Kidney tubule cell (primary cell): ENCODE measurements at places on chromosomes 5 and 9.

DNA sequence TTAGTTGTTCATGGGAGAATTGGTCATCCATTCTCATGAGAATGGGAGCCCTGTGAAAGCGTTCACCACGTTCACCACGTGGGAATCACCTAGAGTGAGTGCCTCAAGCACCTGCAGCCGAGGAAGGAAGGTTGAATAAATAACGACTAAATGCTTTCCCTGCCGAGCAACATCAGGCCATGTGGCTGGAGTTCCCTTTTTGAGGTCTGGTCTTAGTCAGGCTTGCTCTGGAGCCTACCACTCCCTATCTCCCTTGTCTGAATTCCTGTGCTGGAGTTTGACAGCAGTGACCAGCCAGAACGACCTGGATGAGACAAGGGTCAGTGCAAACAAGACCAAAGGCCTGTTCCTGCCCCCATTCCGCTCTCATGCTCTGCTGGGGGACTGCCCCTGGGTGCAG lies 28.5 kb downstream of the KCNMB1 start:
- DNase-seq, result no peak

DNA sequence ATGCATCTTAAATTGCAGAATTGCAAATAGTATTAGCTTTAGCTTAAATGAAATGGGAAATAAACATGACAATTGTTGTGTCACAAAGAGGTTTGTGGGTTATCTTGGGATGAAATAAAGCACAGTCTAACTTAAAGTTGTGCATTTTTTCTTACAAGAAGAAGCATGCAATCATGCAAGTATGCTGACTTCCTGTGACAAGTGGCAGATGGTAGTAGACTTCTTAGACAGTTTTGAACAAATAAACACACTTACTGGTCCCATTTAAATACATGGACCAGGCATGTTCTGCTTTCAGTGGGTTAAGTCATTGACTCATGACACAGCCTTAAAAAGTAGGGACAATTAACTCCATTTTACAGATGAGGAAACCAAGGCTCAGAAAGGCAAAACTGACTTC lies 15.9 kb upstream of the C5orf63 start:
- no peak for DNase-seq

- DNase-seq, result peak; percentile 65
Observed at GRCh38 chr9:106682420-106682819, 180.5 kb upstream of the ZNF462 start.

DNA sequence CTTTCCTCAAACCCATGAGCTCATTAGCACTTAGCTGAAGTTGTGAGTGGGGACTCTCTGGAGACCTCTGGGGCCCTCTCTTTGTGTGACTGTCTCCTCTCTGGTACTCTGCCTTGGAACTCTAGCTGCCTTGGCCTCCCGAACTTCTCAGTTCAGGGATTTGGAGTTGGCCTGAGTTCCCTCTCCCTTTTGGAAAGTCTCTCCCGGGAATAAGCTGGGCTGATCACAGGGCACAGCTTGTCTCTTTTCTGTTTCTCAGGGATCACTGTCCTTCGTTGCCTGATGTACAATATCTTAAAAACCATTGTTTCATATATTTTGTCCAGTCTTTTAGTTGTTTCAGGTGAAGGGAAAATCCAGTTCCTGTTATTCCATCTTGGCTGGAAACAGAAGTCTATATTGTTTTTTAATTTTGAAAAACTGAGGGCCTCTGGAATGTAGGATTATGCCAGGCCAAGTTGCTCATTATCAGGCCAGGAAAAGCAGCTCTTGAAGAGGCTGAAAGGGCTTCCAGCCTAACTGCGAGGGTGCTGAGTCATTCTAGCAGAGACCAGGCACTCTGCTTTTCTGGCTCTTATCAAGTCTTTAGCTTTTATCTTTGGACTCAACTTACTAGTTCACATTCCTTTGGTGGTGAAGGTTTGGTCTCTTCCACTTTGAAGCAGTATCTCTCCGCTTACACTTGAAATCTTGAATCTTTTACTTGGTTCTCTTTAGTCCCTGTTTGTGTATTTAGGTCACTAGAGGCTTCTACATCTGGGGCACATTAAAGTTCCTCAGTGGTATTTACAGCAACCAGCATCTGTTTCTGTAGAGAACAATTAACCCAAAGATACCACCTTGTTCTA lies 8.4 kb upstream of the RGS3 start:
- peak; percentile 74 for DNase-seq

GRCh38 chr9:26786564-26786963 lies 106.0 kb downstream of the CAAP1 start:
- DNase-seq, result no peak

GRCh38 chr5:168939887-168940544 lies 360.8 kb upstream of the PANK3 start:
- DNase-seq, result no peak

- no peak for DNase-seq
Observed at GRCh38 chr9:92654481-92655301, 15.2 kb downstream of the IPPK start.

- peak; percentile 72 for DNase-seq
Observed at GRCh38 chr5:56763711-56764466, 51.5 kb upstream of the MAP3K1 start.

- no peak for DNase-seq
Observed at GRCh38 chr5:171899792-171900191, 106.6 kb downstream of the FBXW11 start.

- DNase-seq, result peak; percentile 11
Observed at GRCh38 chr5:43771611-43772031, 168.6 kb downstream of the NNT start.

GRCh38 chr5:150278916-150279315 lies 10.7 kb downstream of the CAMK2A start:
- peak; percentile 59 for DNase-seq

DNA sequence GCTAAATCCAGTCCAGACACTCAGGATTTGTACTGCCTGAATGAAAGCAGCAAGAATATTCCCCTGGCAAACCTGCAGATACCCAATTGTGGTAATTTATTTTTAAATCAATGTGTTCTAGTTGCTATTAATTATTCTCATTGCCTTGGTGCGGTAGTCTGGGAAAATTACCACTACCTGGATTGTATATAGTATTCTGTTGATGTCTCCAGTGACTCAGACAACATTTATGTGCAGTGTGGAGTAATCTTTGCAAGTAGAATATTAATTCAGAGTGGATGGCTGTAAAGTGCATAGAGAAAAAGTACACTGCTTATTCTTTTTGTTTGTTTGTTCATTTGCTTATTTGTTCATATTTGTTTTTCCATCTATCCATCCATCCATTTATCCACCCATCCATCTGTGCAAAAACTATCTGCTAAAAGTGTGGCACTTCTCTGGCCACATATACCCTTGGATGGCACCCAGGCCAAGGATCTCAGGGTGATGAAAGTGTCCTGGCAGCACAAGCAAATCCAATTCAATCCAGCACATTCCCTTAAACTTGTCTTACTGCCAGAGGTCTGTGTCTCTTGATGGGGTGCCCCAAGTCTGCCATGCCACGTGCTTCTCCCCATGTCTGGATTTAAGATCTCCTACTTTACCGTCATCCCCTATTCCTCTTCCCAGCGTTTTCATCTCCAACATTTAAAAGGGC lies 41.3 kb downstream of the NTRK2 start:
- DNase-seq, result peak; percentile 46

DNA sequence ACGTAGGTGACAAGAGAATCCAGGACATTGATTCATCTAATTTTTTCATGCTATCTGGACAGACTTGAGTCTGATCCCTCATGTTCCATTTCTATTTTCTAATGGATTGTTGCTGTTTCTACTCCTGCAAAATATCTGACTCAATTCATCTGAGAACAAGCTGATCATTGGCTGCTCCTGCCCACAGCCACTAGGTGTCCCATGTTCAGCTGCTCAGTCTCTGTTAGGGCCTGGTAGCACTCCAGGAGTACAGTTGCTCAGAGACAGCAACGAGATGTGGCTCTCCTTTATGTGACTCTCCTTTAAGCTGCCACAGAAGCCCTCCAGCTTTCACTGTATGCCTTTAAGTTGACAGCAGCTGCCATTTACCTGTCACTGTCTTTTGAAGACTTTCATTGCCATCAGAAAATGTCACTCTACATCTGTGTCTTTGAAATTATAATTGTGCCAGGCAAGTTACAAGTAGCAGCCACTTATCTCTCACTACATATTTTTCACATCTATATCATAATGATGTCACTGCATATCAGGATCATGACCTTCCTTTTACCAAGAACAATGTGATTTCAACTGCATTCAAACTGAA lies 1944.2 kb upstream of the NUDT12 start:
- peak; percentile 6 for DNase-seq

DNA sequence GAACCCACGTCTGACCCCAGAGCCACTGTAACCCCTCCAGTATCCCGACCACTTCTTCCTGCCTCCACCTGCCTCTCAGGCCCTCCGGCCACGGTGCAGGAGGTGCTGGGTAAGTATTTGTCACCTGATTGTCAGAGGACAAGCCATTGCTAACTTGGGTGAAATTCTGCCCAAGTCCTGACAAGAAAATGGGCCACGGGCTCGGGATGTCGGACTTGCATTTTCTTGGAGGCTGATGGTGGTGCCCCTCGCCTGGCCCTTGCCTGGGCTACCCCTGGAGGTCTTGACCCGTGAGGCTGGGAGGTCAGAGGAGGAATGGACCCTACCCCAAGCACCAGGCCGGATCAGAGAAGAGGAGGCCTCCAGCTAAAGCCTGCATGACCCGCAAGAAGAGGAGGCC lies 149.7 kb upstream of the COL5A1 start:
- DNase-seq, result no peak

DNA sequence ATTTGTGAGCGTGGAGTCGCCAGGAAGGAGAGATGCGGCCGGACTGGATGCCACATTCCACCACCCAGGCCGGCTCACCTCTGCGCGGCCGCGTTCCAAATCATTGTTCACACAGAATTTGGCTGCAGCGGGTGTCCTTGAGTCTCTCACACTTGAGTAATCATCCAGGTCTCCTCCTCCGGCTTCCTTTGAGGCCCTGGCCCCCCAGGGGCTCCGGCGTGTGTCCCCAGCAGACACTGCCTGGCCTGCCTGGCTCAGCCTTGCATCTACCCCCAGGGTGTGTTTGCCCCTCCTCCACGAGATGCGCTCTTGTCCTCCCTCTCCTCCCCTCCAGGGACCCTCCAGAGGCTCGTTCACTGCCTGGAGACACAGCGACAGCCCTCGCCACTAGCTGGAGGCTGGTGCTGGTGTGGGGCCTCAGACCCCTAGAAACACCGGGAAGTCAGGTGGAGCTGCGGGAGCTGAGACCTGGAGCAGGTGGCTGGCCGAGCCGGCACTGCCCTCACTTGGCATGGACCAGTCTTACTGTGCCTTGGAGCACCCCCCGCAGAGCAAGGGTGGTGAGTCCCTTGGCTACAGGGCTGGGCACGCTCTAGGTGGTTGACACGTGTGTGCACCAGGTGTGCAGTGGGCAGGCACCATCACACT lies 7.0 kb upstream of the SLC9A3 start:
- DNase-seq, result peak; percentile 53

- DNase-seq, result no peak
Observed at GRCh38 chr5:73284220-73284795, 111.3 kb downstream of the TMEM174 start.

DNA sequence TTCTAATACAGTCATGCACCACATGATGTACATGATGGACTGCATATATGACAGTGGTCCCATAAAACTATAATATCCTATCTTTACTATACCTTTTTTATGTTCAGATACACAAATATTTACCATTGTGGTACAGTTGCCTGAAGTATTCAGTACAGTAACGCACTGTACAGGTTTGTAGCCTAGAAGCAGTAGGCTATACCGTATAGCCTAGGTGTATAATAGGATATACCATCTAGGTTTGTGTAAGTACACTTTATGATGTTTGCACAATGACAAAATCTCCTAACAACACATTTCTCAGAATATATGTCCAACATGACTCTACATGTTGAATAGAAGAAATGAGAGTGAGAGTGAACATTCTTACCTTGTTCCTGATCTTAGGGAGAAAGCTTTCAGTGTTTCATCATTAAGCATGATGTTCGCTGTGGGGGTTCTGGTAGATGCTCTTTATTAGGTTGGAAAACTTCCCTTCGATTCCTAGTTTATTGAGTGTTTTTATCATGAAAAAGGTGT lies 31.8 kb downstream of the AMBP start:
- no peak for DNase-seq

DNA sequence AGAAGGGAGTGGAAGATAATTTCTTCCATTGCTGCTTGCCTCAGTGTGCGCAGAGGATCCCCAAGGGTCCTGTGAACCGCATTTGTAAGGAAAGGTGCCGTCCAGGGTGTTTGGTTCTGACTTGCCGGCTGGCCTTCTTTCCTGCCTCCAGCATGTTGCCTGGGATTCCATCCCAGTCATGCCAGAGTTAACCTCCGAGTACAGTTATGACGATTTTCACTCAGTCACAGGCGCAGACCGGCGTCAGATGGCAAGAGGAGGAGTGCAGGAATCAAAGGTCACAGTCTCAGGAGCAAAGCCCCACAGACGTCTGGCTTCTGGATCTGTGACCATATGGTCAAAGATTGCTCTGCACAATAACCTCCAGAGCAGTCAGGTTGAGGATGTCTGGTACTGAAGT lies 5.9 kb upstream of the GADD45G start:
- no peak for DNase-seq

GRCh38 chr5:32098291-32098690 lies 75.8 kb downstream of the GOLPH3 start:
- no peak for DNase-seq

GRCh38 chr5:158463188-158463587 lies 604.2 kb upstream of the CLINT1 start:
- DNase-seq, result peak; percentile 50

DNA sequence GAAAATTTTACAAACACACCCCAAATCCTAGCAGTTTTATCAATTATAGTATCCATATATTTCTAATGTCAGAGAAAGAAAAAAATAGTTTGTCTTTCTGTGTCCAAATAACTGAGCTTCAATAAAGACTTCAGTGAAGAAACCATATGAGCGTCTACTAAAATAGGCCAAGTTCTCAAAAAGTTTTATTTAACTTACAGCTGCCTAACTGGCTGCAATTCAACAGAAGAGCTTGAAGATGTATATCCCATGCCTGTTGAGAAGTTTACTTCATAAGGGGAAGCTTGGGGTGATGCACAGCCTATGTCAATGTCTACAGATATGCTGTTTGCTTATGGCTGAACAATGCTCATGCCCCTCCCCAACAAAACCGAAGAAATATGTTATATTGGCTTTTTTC lies 43.7 kb upstream of the ELOVL7 start:
- DNase-seq, result no peak
